NCI-H345 (cell line): ENCODE measurements at places on chromosomes 7 and 10.

DNA sequence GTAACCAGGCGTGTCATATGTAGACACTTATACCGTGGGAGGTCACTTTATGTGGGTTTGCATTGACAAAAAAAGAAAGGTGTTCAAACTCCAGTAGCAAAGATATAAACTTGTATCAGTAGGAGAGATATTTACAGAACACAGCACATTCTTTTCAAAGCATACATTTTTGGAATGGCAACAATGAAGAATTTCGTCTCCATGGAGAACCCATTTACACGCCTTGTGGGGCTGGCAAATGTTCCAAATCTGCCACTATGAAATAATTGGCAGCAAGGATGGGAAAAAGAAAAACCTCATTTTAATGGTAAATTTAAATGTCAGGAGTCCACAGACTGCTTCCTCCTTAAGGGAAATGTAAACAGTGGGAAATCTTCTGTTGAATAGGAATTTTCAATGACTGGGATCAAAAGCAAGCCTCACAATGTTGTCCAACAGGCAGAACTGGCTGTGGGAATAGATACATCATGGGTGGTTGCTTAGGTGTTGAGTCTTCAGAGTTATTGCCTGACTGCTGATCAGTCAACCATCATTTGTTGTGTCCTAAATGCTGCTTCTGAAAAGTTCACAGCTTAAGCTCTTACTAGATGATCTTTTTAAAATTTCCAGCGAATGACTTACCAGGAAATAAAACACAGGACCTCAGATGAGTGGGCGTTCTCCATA is 256.6 kb upstream of the SEMA3C start:
- DNase-seq = peak; percentile 97

DNA sequence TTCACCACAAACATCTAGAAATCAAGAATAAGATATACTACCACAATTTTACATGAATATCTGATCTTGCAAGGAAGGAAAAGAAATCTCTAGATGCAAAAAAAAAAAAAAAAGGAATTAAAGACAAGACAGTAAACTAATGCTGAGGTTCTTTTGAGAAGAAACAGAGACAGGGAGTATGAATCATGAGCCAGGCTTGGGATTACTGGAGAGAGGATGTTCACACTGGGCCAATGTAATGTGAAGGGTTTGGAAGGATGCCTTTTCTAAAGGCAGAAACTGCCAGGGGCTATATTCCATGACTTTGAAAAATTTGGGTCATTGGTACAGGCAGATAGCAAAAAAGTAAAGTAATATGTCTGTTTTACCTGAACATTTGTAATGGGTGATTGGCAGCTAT is 573.0 kb upstream of the IGFBP3 start:
- DNase-seq = no peak

DNA sequence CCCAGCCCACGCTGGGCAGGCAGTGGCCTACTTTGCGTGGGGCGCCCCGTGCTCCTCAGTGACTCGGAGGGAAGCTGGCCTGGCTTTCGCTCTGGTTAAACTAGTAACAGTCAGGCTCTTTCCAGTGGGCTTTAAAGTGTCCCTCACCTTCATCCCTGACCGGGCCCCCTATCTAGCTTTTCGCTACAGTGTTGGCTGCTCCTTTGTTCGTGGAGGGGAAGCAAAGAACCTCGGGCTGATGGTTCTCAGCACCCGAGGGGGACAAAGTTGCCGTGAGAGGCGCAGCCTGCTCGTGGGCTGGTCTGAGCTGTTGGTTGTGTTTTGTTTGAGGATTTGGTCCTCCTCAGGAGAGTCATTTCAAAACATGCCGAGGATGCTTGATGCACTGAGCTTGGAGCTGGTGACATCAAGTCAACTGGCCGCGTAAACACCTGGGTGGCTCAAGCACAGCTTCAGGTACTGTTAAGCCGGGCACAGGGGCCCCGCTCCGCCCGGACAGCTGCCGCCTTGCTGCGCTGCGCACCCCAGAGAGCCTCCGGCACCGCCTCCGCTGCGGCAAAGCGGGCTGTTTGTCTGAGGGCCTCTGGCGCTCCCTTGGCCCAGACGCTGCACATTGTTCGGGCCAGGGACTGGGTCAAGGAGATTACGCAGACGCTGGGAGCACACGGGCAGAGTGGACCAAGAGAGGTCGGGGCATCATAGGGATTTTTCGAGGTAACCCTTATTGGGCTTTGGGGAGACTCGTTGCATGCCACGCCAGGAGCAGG is 1.6 kb downstream of the DLX6 start:
- no peak for DNase-seq

DNA sequence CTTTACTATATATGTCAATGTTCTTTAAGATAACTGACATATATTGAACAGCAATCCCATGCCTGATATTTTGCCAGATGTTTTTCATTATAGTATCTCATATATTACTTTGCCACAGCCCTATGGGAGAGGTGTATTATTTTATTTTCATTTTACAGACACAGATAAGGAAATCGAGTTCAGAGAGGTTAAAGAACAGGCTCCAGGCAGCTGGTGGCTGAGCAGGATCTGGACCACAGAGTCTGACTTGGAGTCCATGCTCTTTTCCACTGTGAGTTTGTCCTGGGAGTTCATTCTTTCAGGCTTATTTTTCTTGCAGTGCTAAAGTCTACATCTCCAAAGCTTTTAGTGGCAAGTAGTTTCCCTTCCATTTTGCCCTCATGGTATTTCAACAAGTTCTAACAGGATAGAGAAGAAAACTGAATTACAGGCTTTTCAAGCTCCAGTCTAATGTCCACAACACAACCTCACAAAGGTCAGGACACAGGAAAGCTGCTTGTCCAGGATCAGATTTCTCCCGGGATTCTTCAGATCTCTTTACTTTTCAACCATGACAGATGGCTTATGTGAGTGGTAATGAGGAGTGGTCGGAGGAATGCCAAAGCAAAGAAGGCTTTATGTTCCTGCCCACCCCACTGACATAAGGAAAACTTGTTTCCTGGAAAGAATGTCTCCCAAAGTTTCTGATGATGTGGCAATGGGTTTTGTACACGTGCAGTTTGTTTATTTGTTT is 13.1 kb upstream of the SLC35B4 start:
- DNase-seq = no peak

DNA sequence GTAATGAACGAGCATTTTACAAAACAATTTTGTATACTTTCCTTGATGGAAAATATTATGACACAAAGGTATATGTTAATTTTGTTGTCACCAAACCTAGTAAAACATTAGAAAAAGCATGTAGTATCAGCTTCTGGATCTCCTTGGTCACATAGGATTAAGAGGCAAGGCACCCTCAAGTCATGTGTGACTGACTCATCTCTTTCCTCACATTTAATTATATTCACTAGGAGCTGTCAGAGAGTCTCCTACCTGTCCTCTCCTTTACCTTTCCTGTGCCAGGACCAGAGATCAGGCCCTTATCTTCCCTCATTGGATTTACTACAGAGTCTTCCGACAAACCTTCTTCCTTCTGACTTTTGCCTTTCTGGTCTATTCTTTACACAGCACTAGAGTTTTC is 111.3 kb upstream of the RPA3 start:
- no peak for DNase-seq

GRCh38 chr10:49033939-49034338 is 81.4 kb downstream of the VSTM4 start:
- no peak for DNase-seq

DNA sequence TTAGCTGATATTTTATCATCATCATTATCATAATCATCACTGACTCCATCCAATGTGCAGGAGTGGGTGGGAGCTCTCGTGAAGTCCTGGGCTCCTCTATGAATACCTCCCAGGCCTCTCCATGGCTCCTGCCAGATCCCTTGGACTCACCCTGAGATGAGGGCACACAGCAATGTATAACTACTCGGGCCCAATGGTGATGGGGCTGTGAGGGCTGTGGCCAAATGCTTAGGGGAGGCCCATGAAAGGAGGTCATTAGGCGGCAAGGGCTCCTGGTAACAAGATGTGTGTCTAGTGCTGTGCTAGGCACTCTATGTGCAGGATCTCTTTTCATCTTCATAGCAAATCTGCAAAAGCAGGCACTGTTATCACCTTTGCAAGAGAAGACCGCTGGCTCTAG is 270.9 kb downstream of the GLRX3 start:
- DNase-seq = no peak

DNA sequence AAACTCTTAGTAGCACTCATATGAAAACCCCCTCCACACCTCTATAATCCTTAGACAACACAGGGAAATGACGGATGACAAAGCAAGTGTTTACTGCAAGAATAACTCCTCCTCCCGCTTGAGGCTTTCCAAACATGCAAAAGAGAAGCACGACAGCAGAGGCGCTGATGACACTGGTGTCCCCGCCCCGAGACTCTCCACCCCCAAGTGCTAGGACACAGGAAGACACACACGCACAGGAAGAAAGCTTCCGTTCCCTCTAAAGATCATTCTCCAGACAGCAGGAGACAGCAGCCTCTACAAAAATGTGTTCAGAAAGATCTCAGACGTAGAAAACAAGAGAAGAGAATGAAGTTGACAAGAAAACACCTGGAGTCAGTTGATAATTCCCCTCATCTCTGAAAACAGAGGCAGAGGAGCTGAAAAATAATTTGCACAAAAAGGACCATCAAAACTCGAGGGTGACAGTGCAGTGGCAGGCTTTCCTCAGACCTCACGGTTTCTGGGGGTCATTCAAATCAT is 90.2 kb downstream of the DLG5 start:
- no peak for DNase-seq

- DNase-seq = no peak
These were observed 59.8 kb downstream of the CSGALNACT2 start for GRCh38 chr10:43197834-43198681.

DNA sequence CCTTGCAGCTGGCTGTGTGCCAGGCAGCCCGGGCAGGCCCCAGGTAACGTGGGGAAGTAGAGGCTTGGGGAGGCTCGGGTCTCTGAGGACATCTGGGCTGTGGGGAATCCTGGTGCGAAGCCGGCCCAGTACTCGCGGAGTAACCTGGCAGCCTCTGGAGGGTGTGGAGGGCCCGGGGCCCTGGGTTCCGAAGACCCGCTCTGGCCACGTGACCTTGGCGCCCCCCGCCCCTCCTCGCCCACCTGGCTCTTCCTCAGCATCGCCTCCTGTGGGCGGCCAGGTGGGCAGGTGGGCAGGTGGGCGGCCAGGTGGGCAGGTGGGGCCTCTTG is 143.1 kb downstream of the WDR37 start:
- DNase-seq = no peak

DNA sequence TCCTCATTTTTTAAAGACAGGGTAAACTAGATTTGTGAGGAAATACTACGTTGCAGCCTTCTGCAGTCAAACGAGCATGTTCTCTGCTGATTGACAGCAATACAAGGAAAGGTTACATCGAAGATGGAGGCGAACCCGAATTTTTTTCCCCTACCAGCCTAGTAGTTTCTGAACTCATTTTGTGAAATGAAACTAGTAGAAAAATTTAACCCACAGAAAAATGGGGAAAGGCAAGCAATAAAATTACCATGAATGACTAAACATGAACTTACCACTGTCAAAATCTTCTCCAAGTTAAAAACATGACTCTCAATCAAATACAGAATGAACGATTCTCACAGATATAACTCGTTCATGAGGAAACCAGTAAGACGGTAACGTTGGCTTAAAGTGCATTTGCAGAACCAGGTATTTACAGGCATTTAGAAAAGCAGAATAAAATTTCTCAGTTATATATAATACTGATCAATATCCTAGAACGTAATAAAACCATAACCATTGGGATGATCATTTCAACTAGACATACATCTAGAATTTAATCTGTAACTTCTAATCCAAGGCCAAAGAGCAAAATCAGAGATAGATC is 73.9 kb downstream of the CELF2 start:
- DNase-seq = no peak

DNA sequence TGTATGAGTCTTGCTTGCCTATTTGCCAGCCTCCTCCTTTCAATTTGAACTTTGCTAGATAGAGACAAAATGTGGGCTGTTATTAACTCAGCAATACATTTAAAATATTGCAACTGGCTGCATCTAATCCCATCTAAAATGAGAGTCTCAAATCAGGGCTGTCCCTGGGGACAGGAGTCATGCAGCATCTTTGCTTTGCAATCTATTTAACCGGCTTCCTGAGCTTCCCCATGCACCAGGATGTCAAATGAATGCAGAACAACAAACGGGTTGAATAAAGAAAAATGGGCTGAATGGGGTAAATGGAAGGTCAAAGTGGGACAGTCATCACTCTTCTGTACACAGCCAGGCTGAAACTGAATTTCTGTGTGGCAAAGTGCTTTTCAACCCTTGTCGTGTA is 89.2 kb downstream of the AOAH start:
- DNase-seq = peak; percentile 9

DNA sequence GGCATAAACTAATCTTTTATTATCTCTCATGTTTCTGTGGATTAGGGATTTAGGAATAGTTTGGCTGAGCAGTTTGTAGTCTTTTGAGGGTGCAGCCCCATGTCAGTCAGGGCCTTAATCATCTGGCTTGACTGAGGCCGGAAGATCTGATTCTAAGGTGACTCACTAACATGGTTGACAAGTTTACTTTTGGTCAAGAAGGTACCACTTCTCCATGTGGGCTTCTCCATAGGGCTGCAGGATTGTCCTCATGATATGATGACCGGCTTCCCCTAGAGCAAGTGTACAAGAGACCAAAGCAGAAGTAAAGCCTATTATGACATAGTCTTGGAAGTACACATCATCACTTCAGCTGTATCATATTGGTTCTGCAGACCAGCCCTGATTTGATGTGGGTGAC is 45.9 kb upstream of the OIT3 start:
- no peak for DNase-seq
